Activated CD4-positive, alpha-beta T cell treated with anti-CD3 and anti-CD28 coated beads, Interleukin-2, amount 10 ng/mL, durations not matched to agents 7 days and 5 days (primary cell): ENCODE measurements at places on chromosomes 12 and 14. TPM values are rescaled to one million over a fixed set of nuclear protein-coding genes. Genes with fewer than 3 reads are reported as not detected.

USP15 gene
- 162 TPM for total RNA-seq

RERG gene
- 0.21 TPM for total RNA-seq

RNASE4 gene
- 0.92 TPM for total RNA-seq

- no peak for DNase-seq
Measured at GRCh38 chr12:131218923-131219669, 265.4 kb downstream of the ADGRD1 start.

GRCh38 chr12:102321305-102322082 is 123.9 kb upstream of the PMCH start:
- DNase-seq, result no peak

DNA sequence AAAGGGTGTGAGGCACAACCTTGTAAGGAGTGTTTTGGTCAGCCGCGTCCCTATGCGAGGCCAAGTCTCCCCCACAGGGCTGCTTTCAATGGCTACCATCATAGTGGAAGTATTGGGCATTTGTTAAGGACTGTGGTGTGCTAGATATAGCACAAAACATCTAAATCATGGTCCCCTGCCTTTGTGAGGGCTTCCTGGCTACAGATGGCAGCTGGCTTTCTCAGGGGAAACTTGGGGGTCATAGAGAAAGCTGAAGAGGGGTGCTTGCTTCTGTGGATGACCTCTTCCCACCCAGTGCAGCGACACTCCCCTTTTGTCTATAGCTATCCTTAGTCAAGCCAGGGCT is 315.8 kb downstream of the ZFP36L1 start:
- DNase-seq, result no peak

DNA sequence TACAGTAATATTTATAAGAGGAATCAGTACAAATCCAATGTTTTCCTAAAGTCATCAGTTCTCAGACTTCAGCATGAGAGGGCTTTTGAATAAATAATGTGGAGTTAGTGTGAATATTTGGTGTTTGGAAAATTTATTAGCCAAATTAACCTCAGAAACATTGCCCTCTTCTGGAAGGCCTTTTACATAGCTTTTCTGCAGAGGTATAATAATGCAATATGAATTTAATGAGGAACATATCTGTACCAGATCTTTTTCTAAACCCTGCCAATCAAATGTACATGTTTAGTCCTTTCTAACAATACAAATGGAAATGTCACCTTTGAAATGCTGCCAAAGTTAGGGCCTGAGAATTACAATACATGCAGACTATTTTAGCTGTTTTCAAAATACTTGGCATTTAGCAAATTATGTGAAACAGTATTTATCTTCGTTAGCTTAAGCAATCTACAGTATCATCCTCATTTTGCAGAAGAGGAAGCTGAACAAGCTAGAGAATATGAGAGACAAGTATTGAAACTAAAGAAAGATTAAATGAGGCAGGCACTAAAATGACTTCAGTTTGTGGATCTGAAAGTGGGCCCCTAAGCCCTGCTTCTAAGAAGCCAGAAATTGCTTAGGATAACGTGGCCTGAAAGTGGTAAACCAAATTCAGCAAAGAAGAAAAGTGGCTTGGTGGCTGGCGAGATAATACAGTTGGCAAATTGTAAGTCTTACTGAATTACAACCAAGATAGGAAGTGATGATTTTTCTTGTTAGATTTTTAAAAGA is 60.4 kb upstream of the MANSC4 start:
- no peak for DNase-seq

- DNase-seq, result no peak
Measured at GRCh38 chr12:81359736-81360135, 281.9 kb downstream of the ACSS3 start.
